ENCODE measurements at places on chromosomes 4 and X.

- DNase-seq: no peak
Measured at GRCh38 chr4:119477412-119478053, 151.1 kb downstream of the PDE5A start.

DNA sequence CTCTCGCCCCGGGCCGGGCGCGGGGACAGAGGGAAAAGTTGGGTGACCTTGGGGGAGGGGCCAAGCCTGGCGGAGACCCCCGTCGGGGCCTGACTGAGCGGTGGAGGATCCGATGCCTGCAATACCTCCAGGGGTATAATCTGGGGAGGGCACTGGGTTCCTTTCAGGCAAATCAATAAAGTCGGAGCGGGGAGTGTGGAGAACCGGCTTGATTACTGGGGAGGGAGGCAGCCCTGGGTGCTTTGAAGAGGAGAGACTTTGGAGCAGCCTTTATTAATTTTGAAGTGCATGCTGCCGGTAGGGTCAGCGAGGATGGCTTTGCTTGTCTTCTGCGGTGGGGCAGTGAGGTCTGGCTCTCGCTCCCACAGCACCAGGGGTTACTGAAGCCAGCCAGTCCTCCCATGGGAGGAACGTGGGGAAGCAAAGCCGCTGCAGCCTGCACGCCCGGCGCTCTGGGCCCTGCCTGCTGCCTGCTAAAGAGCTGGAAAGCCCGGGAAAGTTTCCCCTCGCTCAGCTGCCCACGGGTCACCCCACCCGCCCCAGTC lies 403 bp upstream of the LGI2 start:
- no peak for DNase-seq

DNA sequence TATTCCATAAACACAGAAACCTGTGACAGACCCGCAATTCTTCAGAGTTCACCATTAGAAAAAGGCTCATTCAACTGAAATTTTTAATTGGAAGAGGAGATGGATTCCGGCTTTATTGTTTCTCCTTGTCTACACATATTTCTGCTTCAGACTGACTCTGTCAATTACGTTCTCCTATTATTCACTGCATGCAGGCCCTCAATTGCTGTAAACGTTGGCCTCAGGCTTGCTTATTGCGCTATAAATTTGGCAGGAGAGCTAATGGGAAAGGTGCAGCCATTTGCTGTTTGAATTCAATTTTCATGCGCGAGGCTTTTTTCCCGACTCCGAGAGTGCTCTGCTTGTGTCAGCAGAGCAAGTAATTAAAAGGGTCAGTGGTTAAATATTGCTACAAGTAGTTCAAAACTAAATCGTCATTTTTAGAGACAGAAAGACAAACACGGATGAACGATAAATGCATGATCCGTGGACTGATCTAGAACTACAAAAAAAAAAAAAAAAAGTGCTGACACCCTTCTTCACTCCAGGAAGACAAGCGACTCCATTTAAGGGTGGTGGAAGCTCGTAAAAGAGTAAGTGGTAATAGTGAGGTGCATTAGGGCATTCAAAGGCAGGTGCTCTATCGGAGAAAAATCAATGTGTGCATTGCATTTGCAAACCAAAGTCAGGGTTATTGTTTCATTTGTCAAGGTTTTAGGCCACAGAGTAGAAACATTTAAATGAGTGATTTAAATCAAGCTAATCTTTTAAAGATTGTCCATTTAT lies 841.6 kb upstream of the FRG1 start:
- DNase-seq: no peak

DNA sequence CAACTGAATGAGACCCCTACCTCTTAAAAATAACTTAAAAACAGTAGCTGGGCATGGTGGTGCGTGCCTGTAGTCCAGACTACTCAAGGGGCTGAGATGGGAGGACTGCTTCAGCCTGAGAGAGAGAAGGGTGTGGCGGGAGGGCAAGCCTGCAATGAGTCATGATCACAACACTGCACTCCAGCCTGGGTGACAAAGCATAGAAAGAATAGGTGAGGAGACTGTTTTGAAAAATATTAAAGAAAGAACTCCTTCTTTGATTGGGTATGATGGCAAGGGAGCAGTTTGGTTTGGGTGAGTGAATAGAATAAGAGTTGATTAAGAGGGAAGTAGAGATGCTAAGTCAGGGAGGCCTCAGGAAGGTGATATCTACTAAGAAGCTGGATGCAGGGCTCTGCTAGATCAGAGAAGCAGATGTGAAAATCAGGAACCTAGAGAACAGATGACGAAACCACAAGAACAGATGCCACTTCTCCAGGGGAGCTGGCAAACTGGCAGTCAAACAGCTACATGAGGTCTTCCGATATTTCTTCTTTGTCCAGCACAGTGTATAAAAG lies 318.6 kb downstream of the OPHN1 start:
- DNase-seq: no peak

GRCh38 chr4:98338761-98339438 lies 77.7 kb downstream of the RAP1GDS1 start:
- DNase-seq: no peak

DNA sequence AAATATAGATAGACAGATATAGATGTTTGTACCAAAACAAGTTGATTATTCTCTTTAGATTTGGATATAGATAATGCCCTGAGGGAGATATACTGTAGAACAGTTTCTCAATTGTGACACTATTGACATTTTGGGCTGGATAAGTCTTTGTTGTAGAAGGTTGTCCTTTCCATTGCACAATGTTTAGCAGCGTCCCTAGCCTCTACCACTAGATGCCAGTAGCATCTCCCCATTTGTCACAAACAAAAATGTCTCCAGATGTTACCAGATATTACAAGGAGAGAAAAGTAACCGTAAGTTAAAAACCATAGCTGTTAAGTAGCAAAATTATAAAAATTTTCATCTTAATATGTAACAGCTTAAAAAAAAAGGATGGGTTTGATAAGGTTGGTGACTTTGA lies 2595.3 kb downstream of the ARAP2 start:
- no peak for DNase-seq

DNA sequence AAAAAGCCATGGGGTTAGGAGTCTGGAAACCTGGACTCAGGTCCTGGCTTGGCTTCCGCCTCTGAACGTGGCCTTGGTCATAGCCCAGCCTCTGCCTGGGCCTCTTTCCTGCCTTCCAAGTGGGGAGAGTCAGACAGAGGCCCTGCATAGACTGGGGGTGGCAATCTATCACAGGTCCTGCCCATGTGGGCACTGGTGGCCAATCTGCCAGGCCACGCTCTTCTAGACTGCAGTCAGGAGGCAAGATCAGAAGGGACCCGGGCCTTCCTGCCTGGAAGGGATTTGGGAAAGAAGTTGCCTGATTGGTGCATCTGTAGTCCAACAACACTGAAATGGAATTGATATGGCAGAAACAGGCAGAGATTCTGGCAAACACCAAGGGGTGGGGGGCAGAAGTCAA lies 46.1 kb downstream of the CNGA2 start:
- no peak for DNase-seq

DNA sequence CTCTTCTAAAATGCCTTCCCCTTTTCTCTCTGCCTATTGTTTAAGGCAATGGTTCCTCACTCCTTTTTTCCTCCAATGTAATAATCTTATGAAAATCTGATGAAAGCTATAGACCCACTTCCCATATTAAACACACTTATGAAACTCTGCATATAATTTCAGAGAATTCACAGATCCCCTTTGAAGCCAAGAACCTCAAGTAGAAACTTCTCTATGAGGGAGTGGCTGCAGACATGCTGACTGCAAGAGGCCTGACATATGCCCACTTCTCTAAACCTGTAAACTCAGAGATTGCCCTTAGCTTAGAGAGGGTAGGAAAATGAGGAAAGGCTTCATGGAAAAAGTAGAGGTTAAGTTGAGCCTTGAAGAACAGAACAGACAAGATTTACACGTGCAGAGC lies 37.6 kb downstream of the TAB3 start:
- no peak for DNase-seq

GRCh38 chrX:8139716-8140115 lies 31.4 kb downstream of the VCX2 start:
- DNase-seq: no peak

GRCh38 chr4:127967141-127967775 lies 2.1 kb downstream of the ABHD18 start:
- no peak for DNase-seq

DNA sequence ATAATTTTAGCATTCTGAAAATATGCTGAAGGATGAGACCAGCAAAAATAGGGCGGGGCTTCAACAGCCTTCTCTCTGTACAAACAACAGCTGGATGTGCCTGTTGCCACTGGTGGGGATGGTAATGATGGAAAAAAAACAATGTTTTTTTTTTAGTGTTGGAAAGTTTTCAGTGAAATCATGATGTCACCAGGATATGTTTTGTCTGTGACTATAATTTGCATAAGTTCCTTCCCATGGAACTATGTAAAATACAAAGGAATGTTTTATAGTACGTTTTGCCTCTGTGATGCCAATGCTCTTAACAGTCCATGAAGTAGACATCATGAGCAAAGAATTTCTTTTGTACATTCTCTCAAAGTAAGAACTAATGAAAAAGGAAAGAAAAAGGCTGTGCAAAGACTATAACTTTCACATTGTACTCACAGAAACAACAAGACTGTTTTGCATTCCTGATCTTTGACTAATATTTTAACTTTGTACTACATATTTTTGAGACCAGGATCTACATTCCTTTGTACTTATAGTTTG lies 589.7 kb downstream of the SPRY1 start:
- DNase-seq: no peak

GRCh38 chr4:92304121-92304520 lies 355 bp downstream of the GRID2 start:
- DNase-seq: no peak

DNA sequence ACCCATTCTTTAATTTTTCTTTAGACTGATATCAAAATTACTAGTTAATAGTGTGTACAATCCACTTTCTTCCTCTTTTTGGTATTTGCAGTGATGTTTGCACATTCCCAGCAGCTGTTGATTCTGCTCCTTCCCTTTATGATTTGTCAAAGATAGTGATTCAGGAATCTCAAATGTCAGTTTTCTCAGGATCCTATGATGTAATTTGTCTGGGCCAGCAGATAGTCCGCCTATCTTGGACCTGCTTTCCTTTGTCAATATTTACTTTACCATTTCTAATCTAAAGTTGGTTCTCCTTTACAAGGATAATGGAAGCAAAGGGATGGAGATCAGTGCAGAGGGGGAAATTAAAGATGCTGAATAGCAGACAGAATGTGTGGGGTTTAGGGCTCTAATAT lies 122.1 kb downstream of the REELD1 start:
- no peak for DNase-seq

- DNase-seq: no peak
Measured at GRCh38 chrX:10360116-10360515, 203.3 kb downstream of the CLCN4 start.

GRCh38 chrX:154457491-154458115 lies 478 bp upstream of the PLXNA3 start:
- peak; percentile 72 for DNase-seq

GRCh38 chr4:153151535-153152455 lies 52.4 kb upstream of the TRIM2 start:
- DNase-seq: peak; percentile 45

DNA sequence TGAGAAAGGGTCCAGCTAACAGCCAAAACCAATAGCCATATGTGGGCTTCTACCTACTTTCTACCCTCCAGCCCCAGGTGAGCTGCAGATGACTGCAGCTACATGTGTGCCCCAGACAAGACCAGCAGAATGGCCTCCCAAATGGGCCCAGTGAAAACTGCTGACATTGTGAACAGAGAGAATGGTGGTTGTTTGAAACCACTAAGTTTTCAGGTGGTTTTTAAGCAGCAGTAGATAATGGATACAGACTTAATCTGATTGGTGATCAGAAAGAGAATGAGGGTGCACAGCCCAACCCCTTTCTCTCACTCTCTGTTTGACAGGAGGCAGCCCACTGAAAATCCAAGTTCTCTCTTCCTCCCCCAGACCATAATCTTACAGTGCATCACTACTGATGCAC lies 42.5 kb upstream of the BBS12 start:
- DNase-seq: peak; percentile 45

All from activated T-cell treated with anti-CD3 and anti-CD28 coated beads, Interleukin-2, amount 50 U/mL, for 48 hours (primary cell).